ENCODE measurements at places on chromosomes 13 and 19.

DNA sequence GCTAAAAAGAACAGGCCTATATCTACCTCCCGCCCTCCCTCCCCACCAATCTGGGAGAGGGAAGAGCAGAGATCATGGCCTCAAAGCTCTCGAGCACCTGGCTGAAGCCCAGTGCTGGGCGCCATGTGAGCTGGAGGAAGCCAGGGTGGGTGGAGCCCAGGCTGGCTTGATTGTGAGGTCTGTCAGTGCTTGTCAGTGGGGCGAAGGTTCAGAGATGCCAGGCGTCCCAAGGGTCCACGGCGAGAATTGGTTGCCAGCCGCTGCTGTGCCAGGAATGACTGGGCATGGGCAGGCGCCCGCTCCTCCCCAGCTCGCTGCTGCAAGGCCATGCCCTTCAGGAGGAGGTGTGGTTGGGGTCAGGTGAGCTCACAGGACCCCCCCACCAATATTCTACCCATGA lies 11.5 kb downstream of the BEST2 start:
- no peak for DNase-seq

- no peak for DNase-seq
Observed at GRCh38 chr13:102402290-102402689, 442 bp upstream of the FGF14 start.

DNA sequence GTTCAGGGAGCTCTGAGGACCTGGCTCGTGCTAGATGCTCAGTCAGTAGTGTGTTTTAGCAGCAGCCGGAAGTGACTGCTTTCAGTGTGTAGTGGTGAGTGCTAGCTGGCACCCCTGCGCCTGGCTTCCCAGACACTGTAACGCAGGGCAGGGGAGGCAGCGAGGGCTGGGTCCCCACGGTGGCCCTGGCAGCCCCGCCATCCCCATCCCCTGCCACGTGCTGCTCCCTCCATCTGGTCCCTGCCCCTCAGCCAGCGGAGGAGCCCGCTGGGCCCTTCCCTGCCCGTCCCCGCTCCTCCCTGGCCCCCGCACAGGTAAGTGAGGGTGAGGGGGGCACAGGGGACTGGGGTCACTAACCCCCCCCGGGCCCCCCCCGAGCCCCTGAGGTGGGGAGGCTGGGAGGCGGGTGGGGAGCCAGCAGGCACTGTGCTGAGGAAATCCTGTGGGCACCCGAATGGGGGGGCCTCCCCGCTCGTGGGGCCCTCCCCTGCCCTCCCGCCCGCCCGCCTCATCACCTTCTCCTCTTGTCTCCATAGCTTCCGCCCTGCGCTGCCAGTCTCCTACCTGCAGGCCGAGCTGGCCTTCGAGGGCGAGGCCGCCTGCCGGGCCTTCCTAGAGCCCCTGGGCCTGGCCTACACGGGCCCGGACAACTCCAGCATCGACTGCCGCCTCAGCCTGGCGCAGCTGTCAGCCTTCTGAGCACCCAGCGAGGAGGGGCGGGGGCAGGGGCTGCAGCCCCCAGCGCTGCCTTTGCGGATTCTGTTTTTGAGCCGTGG lies 3.2 kb downstream of the LENG9 start:
- DNase-seq, result no peak

- no peak for DNase-seq
Observed at GRCh38 chr13:39935155-39935554, 279.7 kb downstream of the COG6 start.

DNA sequence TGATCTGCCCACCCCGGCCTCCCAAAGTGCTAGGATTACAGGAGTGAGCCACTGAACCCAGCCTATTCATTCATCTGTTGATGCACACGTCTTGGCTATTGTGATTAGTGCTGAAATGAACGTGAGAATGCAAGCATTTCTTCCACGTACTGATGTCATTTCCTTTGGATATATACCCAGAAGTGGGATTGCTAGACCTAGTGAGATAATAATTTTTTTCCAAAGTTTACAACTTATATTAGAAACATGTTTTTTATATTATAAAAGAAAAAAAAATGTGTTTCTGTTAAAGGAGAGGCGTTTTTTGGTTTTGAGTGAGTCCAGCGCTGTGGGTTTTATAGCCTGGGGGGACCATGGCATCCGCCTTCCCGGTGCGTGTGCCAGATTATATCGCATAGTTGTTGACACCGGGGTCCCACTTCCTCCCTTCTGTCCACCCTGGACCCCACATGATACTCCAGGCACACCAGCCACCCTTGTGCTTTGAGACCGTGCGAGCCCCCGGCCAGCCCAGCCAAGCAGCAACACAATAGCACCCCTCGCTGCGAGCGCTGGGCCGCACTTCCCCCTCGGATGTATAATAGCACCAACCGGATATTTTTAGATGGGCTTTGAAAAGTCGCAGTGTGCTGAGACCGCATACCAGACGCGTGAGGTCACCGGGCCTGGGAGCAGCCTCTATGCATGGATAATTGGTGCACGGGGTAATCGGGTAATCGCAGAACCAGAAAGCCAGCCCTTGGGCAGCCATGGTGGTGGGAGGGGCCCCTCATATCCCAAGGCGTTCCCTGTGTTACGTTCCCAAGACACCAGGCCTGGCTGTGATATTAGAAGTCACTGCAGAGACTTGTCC lies 59.6 kb downstream of the MYO9B start:
- no peak for DNase-seq

DNA sequence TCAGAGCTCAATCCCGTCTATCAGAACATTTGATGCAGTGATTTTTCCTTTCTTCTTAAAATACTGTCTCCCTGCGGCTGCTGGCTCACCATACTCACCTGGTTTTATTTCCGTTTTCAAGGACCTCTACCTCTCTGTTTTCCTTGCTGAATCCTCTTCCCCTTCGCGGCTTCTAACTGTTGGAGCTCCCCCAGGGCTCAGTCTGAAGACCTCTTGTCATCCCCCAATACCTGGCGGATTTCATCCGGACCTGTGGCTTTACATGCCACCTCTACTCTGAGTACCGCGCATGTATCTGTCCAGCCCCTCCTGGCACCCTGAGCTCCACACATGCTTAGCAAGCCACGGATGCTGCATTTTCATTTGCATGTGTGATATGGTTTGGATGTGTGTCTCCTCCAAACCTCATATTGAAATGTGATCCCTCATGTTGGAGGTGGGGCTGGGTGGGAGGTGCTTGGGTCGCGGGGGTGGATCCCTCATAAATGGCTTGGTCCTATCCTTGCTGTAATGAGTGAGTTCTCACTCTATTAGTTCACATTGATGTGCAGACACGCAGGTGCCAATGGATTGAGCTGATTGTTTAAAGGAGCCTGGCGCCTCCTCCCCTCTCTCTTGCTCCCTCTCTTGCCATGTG lies 106.2 kb upstream of the LSM14A start:
- DNase-seq, result no peak

DNA sequence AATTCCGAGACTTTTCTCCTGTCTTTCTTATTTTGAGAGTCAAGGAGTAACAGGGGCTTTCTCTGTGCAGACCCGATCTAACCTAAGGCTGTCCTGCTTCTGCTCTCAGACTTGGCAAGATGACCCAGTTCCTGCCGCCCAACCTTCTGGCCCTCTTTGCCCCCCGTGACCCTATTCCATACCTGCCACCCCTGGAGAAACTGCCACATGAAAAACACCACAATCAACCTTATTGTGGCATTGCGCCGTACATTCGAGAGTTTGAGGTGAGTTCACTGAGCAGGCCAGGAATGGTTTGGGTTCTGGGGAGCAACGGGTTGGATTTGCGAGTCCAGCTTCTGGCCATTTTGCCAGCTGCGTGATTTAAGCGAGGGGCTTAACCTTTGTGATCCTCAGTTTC lies 1.0 kb downstream of the SNRNP70 start:
- no peak for DNase-seq

- no peak for DNase-seq
Observed at GRCh38 chr13:109989686-109990085, 203.3 kb upstream of the IRS2 start.

DNA sequence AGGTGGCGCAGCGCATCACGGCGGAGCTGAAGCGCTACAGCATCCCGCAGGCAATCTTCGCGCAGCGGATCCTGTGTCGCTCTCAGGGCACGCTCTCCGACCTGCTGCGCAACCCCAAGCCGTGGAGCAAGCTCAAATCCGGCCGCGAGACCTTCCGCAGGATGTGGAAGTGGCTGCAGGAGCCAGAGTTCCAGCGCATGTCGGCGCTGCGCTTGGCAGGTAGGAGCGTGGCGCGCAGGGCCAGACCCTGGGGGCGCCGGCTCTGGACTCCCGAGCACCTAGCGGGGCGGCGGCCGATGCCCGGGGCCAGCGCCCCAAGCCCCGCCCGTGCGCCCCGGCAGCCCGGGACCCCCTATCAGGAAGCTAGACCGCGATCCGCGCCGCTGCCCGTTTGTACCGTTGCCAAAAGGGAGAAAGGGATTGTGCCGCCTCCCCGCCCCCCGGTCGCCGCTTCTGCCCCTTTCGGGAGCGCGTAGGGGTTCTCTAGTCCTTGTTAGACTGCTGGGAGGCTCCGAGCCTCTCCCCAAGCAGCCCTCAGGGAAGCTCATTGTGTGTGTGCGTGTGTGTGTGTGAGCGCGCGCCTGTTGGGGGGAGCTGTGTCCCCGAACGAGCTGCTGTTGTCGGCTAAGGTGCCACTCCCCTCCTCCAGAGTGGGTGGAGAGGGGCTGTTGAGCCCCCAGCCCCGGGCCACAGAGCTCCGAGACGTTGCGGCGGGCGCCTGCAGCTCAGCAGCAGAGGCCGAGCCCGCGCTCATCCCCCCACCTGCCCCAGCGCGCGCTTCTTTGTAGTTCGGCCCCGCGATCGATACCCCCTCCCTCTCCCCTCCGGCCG lies 1.5 kb downstream of the ONECUT3 start:
- no peak for DNase-seq

DNA sequence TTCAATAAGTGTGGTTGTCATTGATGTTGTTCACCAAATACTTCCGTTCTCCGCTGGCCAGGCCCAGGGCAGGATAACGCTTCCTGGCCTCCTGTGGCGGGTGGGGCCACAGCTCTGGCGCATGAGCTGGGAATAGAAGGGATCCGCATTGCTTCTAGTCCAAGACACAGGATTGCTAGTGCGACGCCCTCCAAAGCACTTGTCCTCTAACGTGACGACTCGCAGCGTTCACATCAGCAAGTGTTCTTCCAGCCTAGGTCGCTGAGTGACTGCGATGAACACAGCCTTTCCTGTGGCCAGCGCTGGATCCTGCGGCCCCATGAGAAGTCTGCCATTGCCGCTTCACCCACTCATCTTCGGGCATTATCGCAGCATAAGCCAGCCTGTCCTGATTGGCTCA lies 39.4 kb downstream of the VSTM2B start:
- no peak for DNase-seq

DNA sequence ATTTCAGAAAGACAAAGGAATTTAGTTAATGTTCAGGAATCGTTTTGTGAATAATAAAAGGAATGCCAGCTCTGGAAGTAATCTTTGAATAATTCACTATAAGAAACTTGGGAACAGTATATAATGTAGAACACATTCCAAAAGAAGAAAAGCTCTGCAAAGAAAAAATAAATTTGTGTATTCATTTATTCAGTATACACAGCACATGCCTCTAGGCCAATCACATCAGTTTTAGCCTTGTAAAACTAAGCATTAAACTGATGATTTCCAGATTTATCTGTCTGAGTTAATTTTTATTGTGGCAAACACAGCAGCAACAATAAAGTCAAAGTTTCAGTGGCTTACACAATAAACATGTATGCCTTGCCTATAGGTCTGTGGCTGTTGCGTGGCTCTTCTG lies 5.7 kb upstream of the RXFP2 start:
- no peak for DNase-seq

DNA sequence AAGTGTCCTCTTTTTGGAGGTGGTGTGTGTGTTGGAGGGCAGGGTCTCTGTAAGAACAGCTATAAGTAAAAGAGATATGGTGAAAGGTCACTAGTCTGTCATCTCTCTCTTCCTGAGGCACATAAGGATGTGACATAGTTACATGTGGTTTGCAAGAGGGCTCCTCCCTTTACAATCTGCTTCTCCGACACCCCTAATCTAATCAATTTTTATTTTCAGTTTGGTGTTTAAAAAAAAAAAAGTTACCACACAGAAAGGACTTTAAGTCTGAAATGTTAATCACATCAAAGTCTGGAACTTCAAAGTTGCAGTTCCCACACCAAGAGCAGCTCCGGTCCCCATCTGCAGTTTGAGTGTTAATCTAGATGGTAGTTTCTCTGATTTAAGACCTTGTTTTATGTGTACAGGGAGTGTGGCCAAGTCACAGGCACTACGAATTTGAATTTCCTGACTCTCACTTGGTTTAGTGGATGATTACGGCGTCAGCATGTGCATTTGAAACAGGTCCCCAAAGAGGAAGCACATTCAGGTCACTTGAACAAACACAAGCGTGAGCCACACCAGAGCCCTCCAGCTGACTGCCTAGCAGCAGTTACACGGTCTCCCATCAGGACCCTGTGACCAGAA lies 53.1 kb downstream of the FOXO1 start:
- peak; percentile 90 for DNase-seq

DNA sequence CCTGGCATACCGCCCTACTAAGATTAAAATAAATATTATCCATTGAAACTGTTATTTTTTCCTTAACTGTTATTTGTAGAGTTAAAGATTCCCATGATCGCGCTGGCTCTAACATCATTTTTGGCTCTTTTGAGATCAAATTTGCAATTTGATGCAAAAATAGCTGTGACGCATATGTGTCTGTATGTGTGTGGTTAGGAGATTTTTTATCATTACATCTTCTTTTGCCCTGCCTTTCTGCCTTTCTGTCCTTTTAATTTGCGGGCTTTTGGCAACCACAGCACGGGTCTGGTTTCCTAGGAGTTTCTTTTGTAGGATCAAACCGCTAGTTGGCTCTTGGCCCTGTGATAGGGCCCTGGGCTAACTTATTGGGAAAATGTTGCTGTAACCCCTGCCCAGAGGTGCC lies 37.3 kb upstream of the ALOX5AP start:
- no peak for DNase-seq

DNA sequence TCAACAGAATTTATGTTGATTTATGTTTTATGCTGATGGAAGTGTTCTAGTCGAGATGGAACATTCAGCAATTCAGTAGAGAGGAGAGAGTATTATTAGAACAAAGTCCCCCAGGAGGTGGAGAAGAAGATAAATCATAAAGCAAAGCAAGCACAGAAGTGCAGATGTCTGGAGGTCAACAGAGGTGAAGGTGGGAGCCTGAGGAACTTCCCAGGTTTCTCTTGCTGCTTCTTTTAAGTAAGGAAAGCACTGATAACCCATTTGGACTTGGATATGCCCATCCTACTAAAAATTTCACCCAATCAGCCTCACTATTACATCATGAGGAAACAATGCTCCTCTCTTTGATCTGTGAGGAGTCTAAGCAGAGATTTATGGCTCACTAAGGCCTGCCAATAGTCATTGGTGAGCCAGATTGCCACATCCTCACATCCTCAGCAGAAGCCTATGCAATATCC lies 98.8 kb downstream of the EPSTI1 start:
- no peak for DNase-seq

DNA sequence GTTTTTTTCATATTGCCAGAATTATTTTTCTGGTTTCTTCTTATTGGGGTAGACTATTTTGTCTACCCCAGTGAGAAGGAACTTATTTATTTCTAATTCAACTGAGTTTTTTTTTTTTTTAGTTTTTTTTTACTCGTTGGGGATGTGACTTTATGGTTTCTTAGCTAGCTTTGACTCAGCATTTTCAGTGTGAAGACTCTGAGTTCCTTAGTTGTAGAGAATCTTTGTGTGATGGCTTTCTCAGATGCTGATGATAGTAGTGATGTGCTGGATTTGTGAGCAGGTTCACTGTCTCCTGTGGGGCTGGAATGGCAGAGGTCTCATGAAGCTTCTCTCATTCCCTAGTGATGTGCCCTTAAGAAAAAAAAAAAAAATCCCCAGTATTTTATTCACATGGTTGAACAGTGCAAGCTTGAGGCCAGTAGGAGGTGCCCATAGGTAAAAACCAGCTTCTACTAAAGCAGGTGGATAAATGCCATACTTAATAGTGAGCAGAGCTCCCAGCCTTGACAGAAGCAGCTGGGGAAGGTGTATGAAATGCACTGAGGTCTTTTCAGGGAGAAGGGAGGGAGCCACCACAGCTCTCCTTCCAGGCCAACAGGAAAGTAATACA lies 106.2 kb upstream of the KLF5 start:
- no peak for DNase-seq

Measured in hematopoietic multipotent progenitor cell (in vitro differentiated cells).